T follicular helper cell (primary cell): ENCODE measurements at places on chromosomes 4 and X.

DNA sequence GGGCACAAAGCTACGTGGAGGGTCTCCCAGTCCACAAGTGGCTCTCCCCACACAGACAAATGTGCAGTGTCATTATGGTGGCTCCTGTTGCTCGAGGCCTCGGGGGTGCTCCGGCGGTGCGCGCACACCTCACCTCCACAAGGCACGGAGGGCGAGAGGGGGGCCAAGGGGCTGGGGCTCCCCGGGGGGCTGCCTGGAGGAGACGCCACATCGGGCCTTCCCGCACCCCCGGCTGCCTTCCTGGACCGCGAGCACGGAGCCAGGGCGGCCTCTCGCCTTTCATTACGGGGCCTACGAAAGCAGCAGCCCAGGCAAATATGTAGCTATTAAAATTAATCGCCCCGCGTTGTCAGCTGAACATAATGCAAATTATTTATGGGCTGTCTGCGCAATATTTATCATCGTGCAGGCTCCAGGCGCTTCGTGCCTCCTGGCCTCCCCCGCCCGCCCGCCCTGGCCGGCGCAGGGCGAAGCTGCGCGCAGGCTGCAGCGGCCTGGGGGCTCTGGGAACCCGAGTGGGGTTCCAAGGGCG lies 70.8 kb upstream of the BCOR start:
- DNase-seq: no peak

DNA sequence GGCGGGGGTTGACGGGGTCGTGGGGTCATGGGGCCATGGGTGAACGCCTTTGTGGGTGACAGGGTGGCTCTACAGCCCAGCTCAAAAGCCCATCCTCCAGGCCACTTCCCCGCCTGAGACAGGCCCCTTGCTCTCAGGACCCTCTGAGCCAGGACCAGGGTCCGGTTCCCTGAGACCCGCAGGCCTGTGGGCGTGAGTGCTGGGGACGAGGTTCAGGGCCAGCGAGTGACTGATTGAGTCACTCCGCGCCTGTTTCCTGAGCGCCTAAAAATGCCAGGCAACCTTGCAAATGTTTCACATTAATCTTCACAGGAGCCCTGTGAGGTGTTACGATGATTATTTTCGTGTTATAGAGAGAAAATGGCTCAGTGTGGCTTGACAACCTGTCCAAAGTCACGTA lies 97.8 kb downstream of the ZNF674 start:
- DNase-seq: no peak

- no peak for DNase-seq
Observed at GRCh38 chrX:50115973-50116372, 84.8 kb downstream of the AKAP4 start.

GRCh38 chrX:151552743-151553142 lies 10.7 kb upstream of the PASD1 start:
- DNase-seq: no peak

DNA sequence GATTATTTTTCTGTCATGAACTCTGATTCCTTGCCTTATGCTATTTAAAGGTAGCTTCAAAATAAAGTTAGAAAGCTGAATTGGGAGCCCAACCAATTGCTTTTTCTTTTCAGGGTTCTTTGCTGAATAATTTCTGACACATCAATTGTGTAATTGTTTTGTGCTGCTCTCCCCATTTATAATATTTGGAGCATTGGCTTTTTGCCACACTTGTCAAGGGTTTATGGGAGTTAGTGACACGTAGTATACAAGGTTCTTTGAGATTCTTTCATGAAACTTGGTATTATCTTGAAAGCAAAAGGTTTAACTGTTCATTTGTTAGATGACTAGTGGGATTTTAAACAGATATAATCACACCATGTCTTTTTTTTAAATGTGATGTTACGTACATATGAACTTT lies 80.9 kb downstream of the POLA1 start:
- DNase-seq: no peak

GRCh38 chr4:104532677-104533076 lies 38.0 kb upstream of the CXXC4 start:
- no peak for DNase-seq

- DNase-seq: no peak
Observed at GRCh38 chr4:98706200-98706813, 47.9 kb upstream of the TSPAN5 start.

GRCh38 chr4:113788888-113789287 lies 27.4 kb upstream of the CAMK2D start:
- no peak for DNase-seq

DNA sequence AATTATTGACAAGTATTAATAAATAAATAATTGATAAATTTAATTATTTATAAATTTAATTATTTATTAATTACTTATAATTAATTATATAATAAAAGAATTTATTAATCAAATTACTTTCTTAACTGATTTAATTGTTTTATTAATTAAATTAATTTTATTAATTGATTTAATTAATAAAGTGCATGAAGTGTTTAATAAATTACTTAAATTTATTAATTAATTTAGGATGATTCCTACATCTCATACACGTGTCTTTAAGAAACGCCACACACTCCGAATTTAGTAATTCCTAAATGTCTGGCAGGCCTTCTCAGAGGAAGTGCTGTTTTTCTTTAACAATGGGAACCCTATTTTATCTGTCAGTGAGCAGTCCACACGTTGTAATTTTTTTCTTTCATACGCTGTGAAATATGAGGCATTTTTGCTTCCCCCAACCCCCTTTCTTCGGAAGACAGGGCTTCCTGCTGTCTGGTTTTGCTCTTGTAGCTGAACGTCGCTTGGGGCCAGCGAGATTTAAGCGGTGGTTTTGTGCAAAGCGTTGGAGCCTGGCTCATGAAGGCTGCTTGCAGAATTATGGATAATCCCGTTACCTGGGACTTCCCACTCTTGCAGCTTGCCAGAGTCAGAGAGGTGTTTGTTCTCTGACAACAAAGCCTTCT lies 46.8 kb downstream of the CRLF2 start:
- DNase-seq: no peak

GRCh38 chrX:42615161-42615563 lies 162.8 kb downstream of the PPP1R2C start:
- DNase-seq: no peak

GRCh38 chrX:135528254-135528653 lies 7.8 kb downstream of the INTS6L start:
- no peak for DNase-seq

- no peak for DNase-seq
Observed at GRCh38 chrX:130539721-130540321, 138.0 kb downstream of the RBMX2 start.
